Fibroblast of mammary gland (primary cell): ENCODE measurements at places on chromosomes 6 and 20.

DNA sequence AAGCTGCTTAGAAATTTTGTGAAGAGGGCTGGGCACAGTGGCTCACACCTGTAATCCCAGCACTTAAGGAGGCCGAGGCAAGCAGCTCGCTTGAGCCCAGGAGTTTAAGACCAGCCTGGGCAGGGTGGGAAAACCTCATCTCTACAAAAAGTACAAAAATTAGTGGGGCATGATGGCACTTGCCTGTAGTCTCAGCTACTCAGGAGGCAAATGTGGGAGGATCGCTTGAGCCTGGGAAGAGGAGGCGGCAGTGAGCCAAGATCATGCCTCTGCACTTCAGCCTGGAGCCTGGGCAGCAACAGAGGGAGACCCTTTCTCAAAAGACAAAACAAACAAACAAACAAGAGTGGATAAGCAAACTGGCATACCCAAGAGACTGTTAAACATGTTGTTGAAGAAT is 308.3 kb upstream of the ADGRB3 start:
- DNase-seq = no peak

DNA sequence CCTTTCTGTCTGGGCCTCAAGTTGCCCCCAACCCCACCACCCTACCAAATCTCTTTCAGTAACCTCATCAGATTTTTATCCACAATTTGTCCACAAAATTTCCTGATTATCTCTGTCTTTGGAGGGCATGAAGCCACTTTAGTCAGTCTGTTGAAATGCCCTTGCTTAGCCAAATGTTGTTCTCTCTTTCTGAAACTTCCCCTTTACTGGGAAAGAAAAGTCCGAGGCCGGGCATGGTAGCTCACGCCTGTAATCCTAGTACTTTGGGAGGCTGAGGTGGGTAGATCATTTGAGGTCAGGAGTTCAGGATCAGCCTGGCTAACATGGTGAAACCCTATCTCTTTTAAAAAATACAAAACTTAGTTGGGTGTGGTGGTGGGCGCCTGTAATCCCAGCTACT is 33.8 kb downstream of the TOMM6 start:
- DNase-seq = no peak

- no peak for DNase-seq
Measured at GRCh38 chr6:88761237-88762031, 202.0 kb downstream of the RNGTT start.

- DNase-seq = no peak
Measured at GRCh38 chr6:168858926-168859325, 394.7 kb downstream of the THBS2 start.

DNA sequence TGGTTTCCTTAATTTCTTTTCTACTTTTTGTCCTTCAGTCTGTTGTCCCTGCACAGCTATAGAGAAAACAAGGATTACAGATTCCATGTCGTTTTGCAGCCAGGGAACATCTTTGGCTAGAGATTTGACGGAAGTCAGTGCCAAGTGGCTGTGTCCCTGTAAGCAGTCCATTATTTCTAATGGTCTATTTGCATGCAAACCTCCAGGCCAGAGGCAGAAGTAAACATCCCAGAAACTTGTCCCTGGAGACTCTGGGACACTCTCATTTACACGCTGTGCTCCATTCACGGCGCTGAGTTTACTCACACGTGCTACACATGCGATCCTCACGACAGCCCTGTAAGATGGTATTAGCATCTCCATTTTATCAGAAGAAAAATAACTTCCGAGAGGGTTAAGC is 355.5 kb downstream of the PRKN start:
- DNase-seq = no peak
